RCC 7860 (cell line): ENCODE measurements at places on chromosomes 16 and 17.

DNA sequence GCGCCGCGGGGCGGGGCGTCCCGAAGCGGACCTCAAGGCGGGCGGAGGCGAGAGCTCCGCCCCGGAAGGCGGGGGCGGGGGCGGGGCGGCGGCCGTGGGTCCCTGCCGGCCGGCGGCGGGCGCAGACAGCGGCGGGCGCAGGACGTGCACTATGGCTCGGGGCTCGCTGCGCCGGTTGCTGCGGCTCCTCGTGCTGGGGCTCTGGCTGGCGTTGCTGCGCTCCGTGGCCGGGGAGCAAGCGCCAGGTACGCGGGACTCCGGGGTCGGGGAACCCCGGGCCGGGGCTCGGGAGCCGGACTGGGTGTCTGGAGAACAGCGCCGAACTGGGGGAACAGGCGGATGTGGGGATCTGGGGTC lies at the start of gene TNFRSF12A:
TNFRSF12A (plus strand) TSS at position 122 of the 357 bp plus-strand sequence; CDS start at position 152, 30 bp downstream.
- peak; percentile 66 for DNase-seq

GRCh38 chr17:69250641-69251040 lies 22.0 kb upstream of the ABCA10 start:
- no peak for DNase-seq

GRCh38 chr16:79136955-79137354 lies 463.6 kb downstream of the MAF start:
- DNase-seq = no peak

DNA sequence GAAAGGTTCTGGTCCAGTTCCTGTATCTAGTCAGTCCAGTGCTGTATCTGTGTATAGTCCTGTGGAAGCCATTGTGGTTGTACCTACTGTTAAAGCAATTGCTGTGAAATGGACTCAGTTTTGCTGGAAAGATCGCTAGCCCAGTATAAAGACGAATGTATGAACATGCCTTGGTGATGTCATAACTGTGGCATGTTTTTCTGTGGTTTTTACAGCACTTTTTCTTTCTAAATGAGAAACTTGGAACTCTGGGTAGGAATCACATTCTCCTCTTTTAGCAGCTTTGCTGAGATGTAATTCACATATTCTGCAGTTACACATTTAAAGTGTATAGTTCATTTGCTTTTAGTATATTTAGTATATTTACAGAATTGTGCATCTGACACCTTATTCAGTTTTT lies 58.1 kb downstream of the MAP2K4 start:
- DNase-seq = peak; percentile 44

DNA sequence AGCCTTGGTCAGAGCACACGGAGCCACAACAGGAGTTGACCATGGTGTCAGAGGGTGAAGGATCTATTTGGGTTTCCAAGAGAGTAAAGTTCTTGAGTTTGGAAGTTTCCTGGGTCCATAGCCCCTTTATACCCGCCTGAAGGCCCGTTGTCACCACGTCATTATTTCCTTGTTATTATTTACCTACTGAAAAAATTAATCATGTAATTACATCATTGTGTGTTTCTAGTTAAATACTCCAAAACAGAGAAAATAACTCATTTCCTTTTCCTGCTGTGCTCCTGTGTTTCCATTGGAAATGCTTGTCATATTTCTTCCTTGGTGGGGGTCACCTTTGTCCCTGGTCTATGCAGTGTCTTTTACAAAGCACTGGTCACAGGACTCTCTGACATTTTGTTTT lies at the start of gene KRTAP4-8:
KRTAP4-8 (minus strand) TSS at position 101 of the 400 bp plus-strand sequence; CDS start at position 43, 58 bp downstream.
- DNase-seq = no peak

DNA sequence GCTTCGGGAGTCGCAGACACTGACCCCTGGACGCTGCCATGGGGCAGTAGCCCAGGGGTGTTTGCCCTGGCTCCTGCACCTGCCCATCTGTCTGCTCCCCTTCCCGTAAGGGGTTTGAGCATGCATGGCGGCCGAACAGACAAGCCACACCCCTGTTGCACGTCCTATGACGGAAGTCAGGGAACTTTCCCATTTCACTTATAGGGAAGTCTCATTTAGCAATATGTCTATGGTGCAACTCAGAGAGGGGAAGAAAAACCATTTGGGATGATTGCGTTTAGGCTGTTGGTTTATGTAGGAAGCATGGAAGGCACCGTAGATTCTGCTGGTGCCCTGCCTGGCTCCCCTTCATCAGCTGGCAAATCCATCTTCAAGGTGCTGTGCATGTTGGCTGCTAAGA lies 112.5 kb downstream of the HAPSTR1 start:
- no peak for DNase-seq

DNA sequence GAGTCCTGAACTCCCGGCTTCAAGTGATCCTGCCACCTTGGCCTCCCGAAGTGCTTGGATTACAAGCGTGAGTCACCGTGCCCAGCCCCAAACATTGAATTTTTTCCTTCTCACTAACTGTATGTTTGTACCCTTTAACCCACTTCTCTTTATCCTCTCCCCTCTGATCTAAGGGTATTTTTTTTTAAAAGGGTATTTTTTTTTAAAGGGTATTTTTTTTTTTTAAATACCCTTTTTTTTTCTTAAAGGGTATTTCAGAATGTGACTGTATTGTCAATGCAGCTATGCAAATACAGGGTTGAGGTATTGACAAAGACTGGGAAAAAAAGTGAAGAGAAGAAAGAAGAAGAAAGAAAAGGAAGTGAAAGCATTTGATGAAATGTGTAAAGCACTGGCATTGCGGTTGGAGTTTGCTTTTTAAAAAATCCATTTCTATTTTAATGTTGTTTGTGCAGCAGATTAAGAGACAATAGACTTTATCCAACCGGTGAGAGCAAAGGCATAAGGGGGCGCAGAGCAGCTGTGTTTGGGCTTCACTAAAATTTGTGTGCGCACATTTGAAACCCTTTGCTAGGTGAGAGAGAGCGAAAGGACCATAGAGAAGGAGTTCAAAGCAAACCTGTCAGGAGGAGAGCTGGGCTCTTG lies 42.4 kb downstream of the SYT17 start:
- no peak for DNase-seq

- no peak for DNase-seq
These were observed 42.3 kb upstream of the BCAR1 start for GRCh38 chr16:75293772-75294171.

DNA sequence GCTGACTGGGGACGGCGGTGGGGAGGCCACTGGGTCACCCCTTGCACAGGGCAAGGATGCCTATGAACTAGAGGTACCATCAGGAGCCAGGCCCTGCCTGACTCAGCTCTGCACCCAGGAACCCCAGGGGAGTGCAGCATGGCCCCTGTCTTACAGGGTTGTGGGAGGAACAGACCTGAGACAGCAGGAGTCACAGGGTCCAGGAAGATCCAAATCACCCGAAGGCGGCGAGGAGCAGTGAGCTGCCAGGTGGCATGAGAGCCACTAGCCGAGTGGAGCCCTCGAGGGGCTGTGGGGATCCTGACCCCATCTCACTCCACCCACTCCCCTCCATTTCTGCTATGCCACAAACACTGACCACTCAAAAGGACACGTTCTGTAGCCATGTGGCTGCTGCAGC lies 30.8 kb downstream of the PLD6 start:
- DNase-seq = no peak

DNA sequence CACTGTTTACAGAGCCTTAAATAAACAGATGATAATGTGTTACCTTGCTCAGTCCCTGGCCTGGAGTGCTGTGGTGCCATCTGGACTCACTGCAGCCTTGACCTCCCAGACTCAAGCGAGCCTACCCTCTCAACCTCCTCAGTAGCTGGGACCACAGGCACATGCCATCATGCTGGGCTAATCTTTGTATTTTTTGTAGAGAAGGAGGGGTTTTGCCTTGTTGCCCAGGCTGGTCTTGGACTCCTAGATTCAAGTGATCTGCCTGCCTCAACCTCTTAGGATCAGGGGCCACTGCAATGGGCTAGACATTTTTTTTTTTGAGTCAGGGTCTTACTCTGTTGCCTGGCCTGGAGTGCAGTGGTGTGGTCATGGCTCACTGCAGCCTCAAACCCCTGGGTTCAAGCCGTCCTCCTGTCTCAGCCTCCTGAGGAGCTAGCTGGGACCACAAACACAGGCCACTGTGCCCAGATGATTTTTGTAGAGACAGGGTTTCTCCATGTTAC lies 5.0 kb upstream of the NAGLU start:
- DNase-seq = no peak

DNA sequence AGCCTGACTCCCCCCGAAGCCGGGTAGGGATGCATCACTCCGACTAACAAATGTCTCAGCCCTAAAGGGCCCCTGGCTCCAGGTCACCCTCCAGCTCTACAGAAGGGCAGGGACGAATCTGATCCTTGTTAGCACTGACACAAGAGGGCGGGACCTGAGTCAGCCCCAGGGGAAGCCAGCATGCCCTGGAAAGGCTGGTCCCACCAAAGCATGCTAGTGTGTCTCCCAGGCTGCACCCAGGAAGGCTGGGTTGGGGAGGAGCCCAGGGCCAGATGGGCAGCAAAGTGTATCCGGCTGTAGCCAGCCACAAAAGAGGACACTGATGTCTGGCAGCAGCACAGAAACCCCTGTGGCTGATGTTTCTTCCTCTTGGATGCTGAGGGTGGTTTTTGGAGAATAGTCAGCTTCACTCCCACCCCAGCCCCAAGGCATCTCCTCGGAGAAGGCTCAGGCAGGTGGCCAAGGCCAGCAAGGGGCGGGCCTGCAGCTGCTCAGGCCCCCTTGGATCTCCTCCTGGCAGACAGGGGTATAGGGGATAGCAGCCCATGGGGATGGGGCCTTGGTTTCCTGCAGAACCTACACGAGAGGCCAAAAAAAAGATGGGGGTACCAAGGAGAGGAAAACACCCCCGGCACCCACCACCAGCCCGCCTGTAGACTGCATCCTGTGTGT lies 11.0 kb downstream of the NATD1 start:
- DNase-seq = no peak

DNA sequence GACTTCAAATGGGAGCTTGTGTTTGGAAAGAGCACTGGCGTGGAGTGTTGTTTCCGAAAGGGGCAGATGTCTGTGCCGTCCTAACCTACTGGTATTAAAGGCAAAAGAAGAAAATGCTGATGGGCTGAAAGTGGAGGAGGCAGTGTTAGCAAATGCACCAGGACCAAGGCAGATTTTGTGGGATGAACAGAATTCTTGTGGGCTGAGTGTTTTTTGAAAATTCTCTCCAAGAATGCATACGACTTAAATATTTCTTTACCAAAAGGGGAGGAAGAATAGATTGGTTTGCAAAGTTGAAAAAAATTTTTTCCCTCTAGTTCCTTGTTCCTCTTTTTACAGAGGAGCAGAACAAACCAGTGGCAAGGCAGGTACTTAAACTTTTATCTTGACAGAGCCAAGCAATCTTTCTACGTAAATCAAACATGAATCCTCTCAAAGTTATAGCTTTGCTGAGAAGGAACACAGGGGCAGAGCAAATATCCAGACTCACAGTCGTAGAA lies 16.8 kb downstream of the MARCHF10 start:
- DNase-seq = peak; percentile 75

GRCh38 chr17:59839651-59840328 lies 53.0 kb downstream of the TUBD1 start:
- DNase-seq = peak; percentile 62

DNA sequence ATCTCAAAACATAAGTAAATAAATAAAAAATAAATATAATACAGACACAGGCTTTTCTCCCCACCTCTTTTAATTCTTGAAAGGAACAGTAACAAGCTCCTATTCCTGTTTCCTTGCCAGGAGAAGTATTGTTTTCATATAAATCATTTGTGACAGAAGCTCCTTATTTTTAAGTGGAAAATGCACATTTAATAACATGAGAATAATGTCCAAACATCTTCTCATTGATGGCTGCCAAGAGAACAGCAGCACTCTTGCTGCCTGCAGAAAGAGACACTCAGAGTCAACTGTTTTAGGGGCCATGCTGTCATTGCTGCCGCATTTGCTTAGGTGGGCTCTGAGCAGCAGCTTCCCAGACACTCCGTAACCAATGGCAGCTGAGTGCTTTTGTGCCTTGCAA lies 580.1 kb downstream of the WWOX start:
- DNase-seq = no peak

DNA sequence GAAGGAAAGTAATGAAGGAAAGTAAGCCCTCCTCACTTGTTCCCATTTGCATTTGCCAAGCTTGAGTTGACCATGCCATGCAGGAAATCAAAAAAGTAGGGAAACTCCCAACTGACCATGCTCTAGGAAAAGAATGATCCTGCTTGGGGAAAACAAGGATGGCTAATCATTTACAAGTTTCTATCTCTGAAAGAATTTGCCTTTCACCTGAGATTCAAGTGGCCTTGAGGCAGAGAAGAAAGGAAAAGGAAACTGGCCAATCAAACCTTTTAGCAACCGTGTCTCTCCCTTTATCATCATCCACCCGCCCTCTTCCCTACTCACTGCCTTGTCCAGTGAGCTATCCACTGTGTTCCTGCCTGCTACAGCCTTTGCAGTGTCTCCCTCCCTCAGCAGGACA lies 757.2 kb upstream of the SOX9 start:
- DNase-seq = peak; percentile 20

DNA sequence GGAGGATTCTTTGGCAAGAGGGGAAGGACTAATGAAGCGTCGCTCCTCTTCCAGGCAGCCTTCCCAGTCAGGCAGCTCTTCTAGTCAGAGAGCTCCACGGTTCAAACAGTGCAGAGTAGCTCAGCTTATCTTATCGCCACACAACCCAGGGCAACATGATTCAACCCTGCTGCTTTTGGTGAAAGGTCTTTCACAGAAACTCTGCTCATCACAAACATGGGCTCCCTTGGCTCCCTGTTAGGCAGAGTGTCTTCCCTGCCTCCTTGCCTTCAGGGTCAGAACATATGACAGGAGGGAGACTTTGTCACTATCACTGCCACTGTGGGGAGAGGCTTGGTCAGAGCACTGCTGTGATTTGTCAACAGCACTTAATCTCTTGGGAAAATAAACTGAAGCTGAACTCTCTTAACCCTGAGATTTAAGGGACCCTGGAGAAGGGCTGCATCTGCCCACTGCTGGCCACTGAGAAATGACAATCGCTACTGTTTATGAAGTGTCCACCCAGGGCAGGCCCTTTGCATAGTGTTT lies 6.9 kb upstream of the SLC13A2 start:
- DNase-seq = no peak

- DNase-seq = no peak
These were observed 14.5 kb upstream of the RANGRF start for GRCh38 chr17:8273884-8274444.

DNA sequence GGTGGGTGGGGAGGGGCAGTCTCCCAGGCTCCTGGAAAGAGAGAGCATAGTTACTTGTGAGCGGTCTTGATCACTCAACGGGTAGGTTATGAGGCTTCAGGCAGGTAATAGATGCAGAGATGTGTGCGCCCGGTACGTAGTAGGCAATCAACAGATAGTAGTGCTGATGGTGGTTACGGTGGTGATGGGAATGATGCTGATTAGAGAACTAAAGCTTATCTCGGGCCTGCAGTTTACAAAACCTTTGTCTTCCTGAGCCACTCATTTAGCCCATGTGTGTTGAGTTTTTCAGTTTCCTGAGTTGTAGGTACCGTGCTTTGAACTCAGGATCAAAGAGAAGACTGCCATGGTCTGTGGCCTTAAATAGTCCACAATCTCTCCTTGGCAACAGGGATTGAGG lies 401.0 kb downstream of the SNX29 start:
- DNase-seq = no peak
